ENCODE measurements at places on chromosomes 7 and 10.

GRCh38 chr7:26278770-26279169 lies 12.9 kb upstream of the SNX10 start:
- no peak for DNase-seq

GRCh38 chr10:119452396-119452795 lies 90.1 kb downstream of the RGS10 start:
- no peak for DNase-seq

- DNase-seq: no peak
These were observed 27.7 kb downstream of the DNAJC9 start for GRCh38 chr10:73219384-73219783.

- DNase-seq: no peak
These were observed 50.4 kb downstream of the RBM33 start for GRCh38 chr7:155694851-155695250.

DNA sequence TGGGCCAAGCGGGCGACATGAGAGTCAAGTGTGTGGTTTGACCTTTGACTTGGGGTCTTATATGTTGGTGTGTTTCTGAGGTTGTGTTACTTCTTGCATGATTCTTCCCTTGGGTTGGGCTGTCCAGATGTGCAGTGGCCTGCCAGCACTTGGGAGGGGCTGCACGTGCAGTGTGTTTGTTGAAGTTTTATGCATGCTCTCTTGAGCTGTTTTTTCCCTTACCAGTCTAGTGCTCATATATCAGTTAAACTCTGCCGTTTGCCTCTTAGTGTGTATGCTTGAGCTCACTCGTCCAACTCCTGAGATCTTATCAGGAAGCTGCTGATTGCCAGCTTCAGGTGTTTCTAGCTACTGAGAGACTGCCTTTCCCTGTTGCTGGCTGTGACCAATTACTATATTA lies 23.1 kb downstream of the SP4 start:
- no peak for DNase-seq

DNA sequence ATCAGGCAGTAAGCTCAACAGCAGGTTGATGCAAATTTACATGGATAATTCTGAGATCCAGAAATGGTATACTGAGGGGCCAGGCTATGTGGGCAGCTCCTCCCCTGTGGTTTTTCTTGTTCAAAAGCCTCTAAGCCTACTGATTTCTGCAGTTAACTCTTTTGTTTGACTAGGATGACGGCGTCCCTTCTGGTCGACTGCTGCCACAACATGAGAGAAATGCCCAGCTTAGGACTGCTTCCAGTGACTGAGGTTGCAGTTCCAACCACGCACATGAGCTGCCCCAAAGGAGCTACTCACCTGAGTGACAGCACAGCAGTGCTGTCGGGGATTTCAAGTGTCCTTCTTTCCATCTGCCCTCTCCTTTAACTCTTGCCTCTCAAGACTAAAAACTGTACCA lies 973.0 kb upstream of the GHITM start:
- DNase-seq: no peak

DNA sequence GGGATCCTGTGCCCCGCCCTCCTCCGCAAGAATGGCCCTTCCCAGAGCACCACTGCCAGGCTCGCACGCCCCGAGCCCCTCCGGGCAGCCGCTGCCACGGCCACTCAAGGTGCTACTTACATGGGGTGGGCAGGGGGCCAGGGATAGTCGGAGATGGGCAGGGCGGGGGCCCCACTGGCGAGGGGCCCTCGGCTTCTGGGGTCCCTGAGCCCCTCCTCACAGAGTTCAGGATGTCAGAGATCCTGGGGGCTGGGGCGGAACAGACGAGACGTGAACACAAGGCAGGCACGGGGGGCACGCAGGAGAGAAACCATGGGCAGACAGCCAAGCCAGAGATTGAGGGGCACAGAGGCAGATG lies 25.6 kb downstream of the YKT6 start:
- DNase-seq: no peak

DNA sequence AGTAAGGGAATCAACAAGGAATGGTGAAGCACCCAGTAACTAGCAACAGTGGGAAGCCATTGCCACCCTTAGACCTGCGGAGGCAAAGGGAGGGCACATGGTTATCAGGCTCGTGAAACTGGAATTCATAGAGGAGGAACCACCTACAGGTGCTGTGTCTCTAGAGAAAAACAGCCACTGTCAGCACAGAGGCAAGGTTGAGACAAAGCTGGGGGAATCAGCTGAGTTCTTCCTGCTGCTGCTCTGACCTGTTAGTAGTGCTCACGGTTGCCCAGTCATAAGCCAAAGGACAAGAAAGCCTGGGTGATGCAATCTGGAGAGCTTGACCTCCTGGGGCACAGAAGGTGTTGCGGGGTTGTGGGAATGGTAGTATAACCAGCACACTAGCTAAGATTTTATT lies 110.1 kb downstream of the TPST1 start:
- DNase-seq: no peak

- DNase-seq: no peak
These were observed 72.7 kb upstream of the AOAH start for GRCh38 chr7:36796850-36797536.

GRCh38 chr7:64359543-64359942 lies 45.8 kb downstream of the ZNF736 start:
- no peak for DNase-seq

GRCh38 chr10:13106387-13107045 lies 6.6 kb downstream of the OPTN start:
- DNase-seq: no peak

DNA sequence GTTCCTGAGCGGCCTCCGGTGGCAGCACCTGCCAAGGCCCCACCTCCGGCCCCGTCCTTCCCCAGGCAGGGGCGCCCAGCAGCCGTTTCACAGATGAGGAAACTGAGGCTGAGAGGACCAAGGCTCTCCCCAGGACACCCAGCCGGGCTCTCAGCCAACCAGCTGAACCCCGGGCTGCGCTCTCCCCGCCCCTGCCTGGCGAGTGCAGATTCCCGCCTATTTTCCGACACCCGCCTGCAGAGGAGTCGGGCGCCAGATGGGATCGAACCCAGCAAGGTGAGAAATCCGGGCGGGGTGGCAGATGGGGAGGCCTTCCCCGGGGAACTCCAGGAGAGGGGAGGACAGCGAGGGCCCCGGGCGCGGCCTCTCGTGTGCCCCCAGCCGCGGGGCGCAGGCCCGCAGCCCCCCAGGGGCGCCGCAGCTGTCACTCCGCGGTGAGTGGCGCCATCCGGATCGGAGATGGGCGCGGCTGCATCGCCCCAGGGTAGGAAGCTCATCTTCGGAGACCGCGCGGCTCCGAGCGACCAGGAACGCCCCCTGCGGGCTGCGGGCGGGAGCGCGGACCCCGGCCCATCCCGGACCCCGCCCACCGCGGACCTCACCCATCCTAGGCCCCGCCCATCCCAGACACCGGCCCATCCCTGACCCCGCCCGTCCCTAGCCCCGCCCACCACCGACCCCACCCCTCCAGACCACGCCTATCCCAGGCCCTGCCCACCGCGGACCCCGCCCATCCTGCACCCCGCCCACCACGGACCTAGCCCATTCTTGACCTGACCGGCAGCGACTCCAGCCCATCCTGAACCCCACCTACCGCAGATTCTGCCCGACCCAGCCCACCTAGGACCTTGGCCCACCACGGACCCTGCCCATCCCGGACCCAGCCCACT lies 90.3 kb downstream of the MICALL2 start:
- no peak for DNase-seq

- DNase-seq: no peak
These were observed 231.4 kb downstream of the BUB3 start for GRCh38 chr10:123385508-123386080.

GRCh38 chr10:32713560-32713959 lies 244.5 kb downstream of the ITGB1 start:
- DNase-seq: no peak

GRCh38 chr10:114479307-114479706 lies 75.0 kb upstream of the AFAP1L2 start:
- no peak for DNase-seq

- no peak for DNase-seq
These were observed 38.7 kb upstream of the BICC1 start for GRCh38 chr10:58473976-58474375.

DNA sequence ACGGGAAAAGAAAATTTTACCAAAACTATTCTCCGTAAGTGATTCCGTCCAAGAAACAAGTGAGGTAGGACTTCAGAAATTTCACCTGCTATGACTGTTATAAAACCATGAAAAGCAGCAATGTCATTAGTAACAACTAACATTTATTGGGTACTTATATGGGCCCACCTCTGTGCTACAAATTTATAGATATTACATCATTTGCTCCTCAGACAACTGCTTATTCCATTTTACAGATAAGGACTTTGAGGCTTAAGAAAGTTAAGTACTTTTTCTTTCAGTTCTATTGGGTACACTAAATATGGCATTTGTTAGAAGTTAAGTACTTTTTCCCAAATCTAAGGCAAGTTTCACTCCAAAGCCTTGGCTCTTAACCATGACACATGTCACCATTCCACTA lies 36.3 kb downstream of the HACD1 start:
- DNase-seq: no peak

- DNase-seq: no peak
These were observed 16.2 kb downstream of the BPGM start for GRCh38 chr7:134662871-134663205.

- no peak for DNase-seq
These were observed 131.6 kb downstream of the DIP2C start for GRCh38 chr10:557792-558328.

- DNase-seq: no peak
These were observed 207.9 kb downstream of the CTNNA3 start for GRCh38 chr10:67487906-67488619.

DNA sequence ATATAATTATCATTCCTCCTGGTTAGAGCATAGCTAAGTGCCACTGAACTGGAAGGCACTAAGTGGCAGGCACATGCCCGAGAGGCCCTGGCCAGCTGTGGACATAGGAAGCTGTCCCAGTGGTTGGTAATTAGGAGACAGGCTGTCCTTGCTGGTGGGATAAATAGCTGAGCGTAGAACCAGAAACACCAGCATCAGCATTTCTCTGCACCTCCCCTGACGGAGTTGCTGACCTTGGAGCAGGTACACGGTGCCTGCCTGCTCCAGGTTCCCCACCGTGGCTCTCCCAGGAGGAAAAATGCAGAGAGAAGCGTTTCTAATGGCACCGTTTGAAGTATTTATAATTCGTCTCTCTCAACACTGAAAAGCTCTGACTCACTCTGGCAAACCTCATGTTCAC lies 5.6 kb upstream of the ABLIM1 start:
- DNase-seq: no peak

GRCh38 chr7:125547505-125547904 lies 617.9 kb upstream of the POT1 start:
- no peak for DNase-seq

- DNase-seq: no peak
These were observed 16.4 kb downstream of the RGS10 start for GRCh38 chr10:119526149-119526548.

DNA sequence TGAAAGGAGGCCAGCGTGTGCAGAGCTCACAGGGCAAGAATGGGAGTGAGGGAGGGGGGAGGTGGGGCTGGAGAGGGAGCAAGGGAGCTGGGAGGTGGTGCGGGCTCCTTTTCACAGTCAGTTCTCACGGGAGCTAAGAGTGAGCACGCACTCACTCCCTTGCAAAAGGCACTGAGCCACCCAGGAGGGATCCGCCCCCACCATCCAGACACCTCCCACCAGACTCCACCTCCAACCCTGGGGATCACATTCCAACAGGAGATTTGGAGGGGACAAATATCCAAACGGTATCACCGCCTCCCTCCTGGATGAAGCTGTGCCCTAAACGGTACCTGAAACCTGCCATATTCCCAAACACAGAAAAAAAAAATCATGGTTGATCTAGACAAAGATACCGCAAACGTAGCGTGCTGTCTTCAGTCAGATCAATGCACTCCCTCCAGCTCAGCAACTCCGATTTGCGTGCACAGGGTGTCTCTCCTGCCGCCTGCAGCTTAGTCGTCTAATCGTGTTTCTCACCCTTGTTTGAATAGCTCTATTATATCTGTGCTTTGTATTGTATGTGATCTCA lies 20.3 kb upstream of the PRKAG2 start:
- DNase-seq: no peak

DNA sequence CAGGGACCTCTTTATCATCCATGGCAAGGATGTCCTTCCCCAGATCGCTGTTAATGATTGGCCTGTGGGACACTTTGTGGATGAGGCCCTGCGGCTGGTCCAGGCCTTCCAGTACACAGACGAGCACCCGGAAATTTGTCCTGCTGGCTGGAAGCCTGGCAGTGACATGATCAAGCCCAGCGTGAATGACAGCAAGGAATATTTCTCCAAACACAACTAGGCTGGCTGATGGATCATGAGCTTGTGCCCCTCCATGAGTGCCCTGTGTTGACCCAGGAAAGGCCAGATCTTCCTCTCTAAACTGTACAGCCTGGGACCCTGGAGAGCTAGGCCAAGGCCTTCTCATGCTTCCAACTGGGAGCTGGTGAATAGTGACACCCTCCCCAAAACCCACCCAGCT lies 124.1 kb downstream of the CUL2 start:
- no peak for DNase-seq

- DNase-seq: no peak
These were observed 75.1 kb upstream of the SMNDC1 start for GRCh38 chr10:110379831-110380230.

DNA sequence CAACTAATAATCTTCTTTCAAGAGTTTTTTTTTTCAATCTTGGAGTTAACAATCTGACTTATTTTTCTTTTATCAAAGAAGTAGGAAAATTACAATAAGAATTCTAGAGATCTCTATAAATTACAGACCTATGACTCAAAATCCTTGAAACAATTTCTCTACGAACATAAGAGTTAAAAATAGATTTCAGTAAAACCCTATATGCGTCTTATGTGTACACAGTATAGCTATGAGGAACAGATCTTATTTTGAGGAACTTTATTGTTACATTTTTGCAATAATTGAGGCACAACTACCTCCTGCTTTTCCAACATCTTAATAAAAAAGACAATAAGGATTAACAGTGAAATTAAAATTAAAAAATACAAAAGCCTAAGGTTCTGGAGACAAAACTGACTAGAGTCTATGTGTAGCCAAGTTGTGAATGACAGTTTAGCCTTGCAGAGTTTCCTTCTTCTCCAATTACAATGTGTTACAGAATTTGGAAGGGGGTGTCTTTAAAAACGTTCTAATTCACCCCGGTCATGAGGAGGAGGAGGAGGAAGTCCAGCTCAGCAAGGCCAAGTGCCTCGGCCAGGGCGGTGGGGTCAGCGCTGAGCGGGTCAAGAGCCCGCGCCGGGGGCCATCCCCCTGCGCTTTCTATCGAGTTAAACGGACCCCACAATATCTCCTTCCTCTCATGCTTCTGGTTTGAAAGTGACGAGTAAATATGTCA lies 40.5 kb downstream of the AMZ1 start:
- no peak for DNase-seq

DNA sequence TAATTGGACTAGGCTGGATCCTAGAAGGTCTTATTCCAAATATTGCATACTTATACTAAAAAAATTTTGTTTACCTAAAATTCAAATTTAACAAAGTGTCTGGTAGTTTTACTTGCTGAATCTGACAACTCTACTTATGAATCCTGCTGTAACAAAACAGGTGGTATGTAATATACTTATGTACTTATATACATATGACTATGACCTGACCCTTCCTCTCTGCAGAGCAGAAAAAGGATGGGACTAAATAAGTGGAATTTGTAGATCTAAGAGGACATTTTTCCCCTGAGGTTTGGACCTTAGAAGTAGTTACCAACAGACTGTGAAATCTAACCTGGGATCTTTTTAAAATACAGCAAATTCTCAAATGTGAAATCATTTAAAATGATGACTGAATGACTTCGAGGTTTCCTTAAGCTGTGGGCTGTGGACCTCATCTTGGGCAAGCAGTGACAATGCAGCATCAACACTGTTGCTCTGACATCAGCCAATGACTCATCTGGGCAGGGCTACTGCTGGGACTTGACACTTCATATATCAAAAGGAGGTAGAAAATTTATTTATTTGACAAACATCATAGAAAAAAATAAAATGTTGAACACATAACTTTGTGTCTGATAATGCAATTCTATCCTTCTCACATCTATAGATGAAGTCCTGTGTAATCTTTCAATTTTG lies 73.6 kb downstream of the RELN start:
- DNase-seq: no peak
